ENCODE measurements at places on chromosomes 2 and 18.

GRCh38 chr18:70994116-70994515 is 705.3 kb downstream of the SOCS6 start:
- DNase-seq = no peak

- no peak for DNase-seq
These were observed 63.2 kb downstream of the CEP192 start for GRCh38 chr18:13054336-13054735.

- DNase-seq = peak; percentile 62
These were observed 139.6 kb upstream of the CYP1B1 start for GRCh38 chr2:38215522-38215921.

DNA sequence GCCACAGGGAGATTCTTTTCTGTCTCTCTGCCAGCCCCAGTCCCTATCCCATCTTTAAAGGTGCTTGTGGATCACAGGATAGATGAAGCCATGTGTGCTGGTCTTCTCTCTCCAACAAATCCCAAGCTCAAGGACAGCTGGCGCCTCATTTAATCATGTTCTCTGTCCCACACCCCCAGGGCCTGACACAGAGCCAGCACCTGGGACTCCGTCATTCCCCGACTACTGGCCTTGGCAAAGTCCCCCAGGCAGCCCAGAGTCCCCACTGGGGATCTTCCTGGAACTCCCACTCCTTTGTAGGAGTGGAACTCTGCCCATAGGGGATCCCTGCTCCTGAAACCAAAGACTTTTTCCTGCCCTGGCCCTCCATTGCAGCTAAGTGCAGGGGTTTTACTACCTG is 60.8 kb downstream of the MTHFD2 start:
- DNase-seq = no peak

Data from foreskin melanocyte (primary cell).